ENCODE measurements at places on chromosomes 13 and 19.
A peak's percentile ranks its signal among the peaks of the same experiment; 100 is the strongest.

- no peak for DNase-seq
Observed at GRCh38 chr19:45354241-45354842, 13.8 kb downstream of the KLC3 start.

- DNase-seq = peak; percentile 68
Observed at GRCh38 chr19:36041831-36042230, 9.2 kb upstream of the CLIP3 start.

DNA sequence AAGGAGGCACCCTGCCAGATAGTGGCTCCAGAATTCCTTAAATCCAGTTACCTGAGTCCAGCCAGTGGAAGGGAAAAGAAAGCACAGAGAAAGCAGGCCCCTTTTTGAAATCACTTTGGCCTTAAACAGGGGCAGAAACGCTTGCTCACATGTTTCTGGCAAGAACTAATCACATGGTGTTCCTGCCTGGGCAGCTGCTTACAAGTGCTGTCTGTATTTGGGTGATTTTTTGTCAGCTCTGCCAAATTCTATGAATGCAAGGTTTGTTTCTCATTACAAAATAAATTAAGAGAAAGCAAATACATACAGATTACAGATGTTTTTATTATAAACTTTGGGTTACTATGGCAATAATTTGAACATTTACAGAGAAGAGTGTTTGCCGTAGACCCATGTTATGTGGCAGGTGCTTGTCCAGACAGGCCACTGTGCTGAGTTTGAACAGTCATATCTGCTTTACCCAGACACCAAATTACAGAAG, 1237.8 kb downstream of the SLITRK5 start:
- DNase-seq = no peak

DNA sequence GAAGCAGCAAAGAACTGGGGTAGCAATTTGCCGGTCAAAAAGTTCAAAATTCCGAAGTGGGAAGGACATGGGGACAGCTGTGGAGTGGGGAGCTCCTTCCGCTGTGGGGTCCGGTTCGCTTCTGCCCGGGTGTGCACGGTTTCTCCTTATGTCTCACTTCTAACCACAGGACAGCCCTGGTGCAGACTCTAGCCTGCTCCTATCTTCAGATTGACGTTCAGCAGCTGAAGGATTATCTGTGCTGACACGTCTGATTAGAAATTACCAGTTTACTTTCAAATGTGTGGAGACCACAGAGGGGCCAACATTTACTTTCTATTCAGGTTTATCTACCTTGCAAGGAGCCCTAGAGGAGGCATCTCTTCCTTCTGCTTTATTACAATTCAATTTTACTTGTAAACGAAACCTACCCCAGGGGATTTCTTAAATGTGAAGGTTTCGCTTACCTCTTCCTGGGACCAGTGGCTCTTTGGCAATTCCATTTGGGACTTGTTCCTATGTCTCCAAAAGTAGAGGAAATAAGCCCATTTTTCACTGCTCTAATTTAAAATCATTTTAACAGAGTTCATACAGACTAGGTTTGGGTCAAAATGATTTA, 27.3 kb downstream of the LHFPL6 start:
- no peak for DNase-seq

DNA sequence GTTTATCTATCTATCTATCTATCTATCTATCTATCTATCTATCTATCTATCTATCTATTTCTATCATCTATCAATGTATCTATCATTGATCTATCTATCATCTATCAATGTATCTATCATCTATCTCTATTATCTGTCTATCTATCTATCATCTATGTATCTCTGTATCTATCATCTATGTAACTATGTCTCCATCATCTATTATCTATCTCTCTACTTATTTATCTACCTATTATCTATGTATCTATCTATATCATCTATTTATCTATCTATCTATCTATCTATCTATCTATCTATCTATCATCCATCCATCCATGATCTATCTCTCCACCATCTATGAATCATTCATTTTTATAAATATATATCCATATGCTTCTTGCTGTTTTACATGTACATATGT, 15.8 kb downstream of the CYP4F3 start:
- no peak for DNase-seq

GRCh38 chr13:20192158-20192835, 441 bp downstream of the GJB2 start:
- DNase-seq = no peak

DNA sequence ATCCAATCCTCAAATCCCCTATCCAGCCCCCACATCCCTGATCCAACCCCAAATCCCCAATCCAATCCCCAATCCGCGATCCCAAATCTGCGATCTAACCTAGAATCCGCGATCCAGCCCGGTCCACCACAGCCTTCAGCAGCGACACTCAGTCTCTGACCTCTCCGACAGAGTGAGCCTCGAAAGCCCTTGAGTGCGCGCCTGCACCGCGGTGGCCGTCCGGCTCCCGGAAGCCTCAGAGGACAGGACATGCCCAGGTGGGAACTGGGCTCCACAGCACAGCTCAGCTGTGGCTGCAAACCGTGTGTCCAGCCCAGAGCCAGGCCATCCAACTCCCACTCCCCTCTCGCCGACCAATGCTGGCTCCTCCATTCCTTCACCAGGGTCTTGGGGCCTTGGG, 48.8 kb upstream of the C1QTNF9B start:
- no peak for DNase-seq

GRCh38 chr13:37492741-37493514, 105.6 kb downstream of the POSTN start:
- DNase-seq = no peak

GRCh38 chr19:47421244-47421786, 2.0 kb upstream of the MEIS3 start:
- DNase-seq = no peak

DNA sequence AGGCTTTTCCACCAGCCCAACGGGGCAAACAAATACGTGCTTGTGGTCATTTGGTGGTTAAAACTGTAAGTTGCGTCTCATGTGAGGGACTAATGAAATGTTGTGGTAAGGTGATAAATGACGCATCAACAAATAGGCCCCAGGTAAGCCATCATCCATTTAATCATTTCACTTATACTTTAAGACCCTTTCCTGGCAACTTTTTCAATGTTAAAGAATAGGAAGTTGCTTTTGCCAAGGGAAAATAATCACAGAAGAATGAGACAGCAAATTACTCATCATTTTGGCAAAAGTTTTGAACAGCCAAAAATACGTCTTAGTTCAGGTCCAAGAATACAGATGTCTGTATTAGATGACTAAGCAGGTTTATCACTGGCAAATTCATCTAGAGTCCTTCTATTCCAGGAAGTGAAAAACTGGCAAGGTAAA, 660.4 kb downstream of the SLITRK1 start:
- DNase-seq = no peak

- no peak for DNase-seq
Observed at GRCh38 chr19:57338877-57339276, 12.2 kb upstream of the ZNF304 start.

- DNase-seq = no peak
Observed at GRCh38 chr19:44576843-44577565, 36.4 kb upstream of the IGSF23 start.

DNA sequence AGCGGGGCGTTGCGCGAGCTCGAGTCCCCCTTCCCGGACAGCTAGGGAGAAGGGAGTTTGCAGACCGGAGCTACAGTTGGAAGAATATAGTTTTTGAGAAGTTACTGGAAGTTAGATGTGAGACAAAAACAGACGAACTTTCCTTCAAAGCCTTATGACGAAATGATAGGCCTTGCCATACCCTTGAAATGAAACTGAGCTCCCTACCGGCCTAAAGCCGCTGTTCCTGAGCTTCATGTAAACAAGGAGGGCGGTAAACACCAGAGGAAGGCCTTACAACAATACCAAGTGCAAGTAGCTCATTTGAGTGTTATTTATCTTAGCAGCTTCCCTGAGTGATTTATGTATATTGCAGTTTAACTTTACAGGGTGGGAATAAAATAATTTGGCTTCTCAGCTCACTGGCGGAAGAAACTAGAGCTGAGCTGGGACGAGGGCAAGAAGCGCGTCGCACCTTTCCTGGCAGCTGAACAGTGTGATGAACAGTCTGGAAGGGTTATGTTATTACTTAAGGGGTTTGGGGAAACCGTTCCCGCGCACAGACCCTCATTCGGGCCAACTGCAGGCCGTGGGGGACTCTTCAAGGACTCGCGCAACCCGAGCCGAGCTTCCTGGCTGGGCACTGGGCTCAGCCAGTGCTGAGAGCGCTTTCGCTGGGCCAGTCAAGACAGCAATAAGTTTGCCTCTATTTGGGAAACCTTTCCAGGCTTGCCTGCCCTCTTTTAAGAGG, 111.2 kb downstream of the KCNRG start:
- DNase-seq = peak; percentile 39
